H1 (cell line): ENCODE measurements at places on chromosomes 4 and X. TPM values are rescaled to one million over a fixed set of nuclear protein-coding genes. Genes with fewer than 3 reads are reported as not detected.

DNA sequence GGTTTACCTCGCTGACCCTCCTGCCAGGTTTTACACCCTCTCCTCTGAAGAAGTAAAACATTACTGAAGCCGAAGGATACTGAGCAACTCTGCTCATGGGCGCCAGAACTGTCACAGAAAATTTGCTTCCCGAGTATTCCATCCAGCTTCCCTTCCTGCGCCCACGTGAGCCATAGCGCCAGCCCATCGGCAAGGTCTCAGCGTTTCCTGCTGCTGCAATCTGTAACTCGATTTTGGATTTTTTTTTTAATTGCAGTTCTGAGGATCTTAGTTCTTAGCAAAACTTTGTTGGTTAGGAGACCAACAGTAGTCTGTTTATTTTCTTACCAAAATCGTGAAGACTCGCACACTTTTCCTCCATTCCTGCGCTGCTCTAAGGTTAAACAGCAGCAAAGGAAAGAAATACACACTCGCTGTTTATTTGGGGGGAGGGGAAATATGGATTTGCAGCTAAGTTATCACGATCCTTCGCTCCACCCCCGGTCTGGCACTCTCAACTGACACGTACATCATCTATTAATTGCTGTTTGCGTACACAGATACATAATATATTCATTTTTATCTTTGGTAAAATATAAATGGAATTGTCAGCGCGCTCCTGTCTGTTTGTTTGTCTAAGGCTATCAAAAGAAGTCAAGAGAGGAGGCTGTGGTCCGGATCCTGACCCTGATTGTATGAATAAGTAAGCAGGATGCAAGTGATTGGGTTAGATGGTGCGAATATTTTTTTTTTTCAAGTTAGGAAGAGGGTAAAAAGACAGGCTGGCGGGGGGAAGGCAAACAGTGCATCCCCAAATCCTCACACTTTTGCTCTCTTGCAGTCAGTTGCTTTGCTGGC, at the start of gene TLL1:
TSS of gene TLL1 (plus strand) at position 777 of the 837 bp plus-strand sequence. CDS start 668 bp downstream, outside the sequence.
- H3K4me3 ChIP-seq = peak within 1 kb of the TSS; percentile 67
- H3K4me1 ChIP-seq = peaks cover 5% of the 10 kb centered on the region

DNA sequence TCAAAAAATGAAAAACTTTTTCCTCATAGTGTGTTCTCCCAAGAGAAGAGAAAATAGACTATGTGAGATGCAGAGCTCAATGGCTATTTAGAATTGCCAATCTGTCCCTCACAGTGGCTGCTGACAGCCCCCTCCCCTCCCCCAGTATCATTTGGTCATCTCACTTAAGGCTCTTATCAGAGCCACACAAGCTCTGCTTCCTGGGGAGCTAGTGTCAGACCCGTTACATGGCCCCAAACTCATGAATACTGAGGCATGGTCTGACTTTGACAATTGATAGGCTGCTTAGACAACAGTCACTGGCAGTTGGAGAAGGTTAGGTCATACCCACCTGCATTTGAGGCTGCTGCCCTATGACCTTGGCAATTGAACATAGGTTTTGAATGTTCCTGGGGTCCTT, 15.3 kb downstream of the RNF150 start:
- no peak for DNase-seq
- no peak overlapping the region for H3K27ac ChIP-seq
- H3K36me3 ChIP-seq = no peaks in the 10 kb centered on the region
- no peaks in the 10 kb centered on the region for H3K27me3 ChIP-seq
- H3K4me3 ChIP-seq = no peak overlapping the region
- H3K4me1 ChIP-seq = no peaks in the 10 kb centered on the region

DNA sequence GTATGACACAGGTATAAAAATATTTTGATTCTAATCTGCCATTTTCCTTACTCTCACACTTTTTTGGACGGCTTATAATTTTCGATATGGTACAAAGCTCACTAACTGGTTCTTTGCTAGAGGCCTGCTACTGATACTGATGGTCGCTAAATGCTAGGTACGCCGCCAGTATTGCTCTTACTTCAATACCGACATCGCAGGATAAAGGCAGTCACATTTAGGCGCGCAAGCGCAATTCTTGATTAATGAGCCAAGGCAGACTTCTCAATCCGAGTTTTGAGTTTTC, 557 bp upstream of the USP38 start:
- peak overlapping the region; percentile 82 for H3K4me3 ChIP-seq

- no peak overlapping the region for H3K4me3 ChIP-seq
- peaks cover 3% of the 10 kb centered on the region; the same call in 1 of the 2 replicates for H3K4me1 ChIP-seq
- H3K27ac ChIP-seq = no peak overlapping the region
Measured at GRCh38 chr4:8560265-8561047, 19.7 kb upstream of the GPR78 start.

- H3K27ac ChIP-seq = no peak overlapping the region
- no peak overlapping the region for H3K4me3 ChIP-seq
- H3K4me1 ChIP-seq = peaks cover 11% of the 10 kb centered on the region
- DNase-seq = no peak
- peaks cover 95% of the 10 kb centered on the region for H3K27me3 ChIP-seq
- H3K36me3 ChIP-seq = no peaks in the 10 kb centered on the region
Measured at GRCh38 chr4:173535957-173536356, 5.9 kb upstream of the HAND2 start.

- no peaks in the 10 kb centered on the region for H3K4me1 ChIP-seq
- no peak overlapping the region for H3K27ac ChIP-seq
- no peaks in the 10 kb centered on the region for H3K36me3 ChIP-seq
- no peaks in the 10 kb centered on the region for H3K27me3 ChIP-seq
- DNase-seq = no peak
Measured at GRCh38 chrX:15301924-15302323, 13.5 kb downstream of the ASB11 start.

- H3K27ac ChIP-seq = no peak overlapping the region
- no peaks in the 10 kb centered on the region for H3K4me1 ChIP-seq
- no peak overlapping the region for H3K4me3 ChIP-seq
- no peak for DNase-seq
Measured at GRCh38 chr4:12697970-12698369, 786.2 kb downstream of the RAB28 start.

Gene PRSS12
- 7.1 and 9.3 TPM in 2 replicates for total RNA-seq

Gene DMRTC1B
- total RNA-seq = not detected in 2 replicates
